ENCODE measurements at places on chromosomes 6 and 20.

GRCh38 chr6:119463081-119463626, 113.6 kb upstream of the MAN1A1 start:
- DNase-seq, result no peak

- no peak for DNase-seq
Measured at GRCh38 chr6:97067045-97067444, 142.5 kb downstream of the KLHL32 start.

GRCh38 chr20:12289465-12289864, 371.8 kb downstream of the BTBD3 start:
- no peak for DNase-seq

- DNase-seq, result peak; percentile 49
Measured at GRCh38 chr6:56927538-56928453, 27.1 kb upstream of the BEND6 start.

DNA sequence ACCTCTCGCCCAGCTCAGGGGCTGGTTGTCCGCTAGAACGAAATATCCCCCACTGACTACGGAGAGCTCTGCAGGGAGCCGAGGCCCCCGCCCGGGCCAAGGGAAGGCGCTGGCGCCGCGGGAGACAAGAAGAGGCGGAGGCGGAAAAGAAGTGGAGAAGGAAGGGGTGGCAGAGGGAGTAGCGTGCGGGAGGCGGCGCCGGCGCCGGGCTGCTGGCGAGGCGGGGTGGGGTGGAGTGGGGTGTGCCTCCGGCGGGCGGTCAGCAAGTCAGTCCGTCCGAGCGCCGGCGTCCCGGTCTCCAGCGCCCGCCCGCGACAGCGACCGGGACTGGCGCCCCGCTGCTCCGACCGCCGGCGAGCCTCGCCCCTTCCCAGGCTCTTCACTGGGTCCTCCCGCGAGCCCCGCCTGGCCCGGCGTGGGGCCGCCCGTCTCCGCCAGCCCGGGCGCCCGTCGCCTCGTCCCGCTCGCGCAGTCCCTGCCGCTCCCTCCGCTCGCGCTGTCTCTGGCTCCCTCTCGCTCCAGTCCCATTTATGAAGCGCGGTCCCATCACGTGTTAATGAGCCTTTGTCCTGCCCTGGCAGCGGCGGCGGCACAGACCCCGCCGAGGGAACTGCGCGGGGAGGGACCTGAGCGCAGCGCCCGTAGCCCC, at the start of gene CNR1:
Gene CNR1, minus strand, starts transcription at position 504 of the 649 bp plus-strand sequence. CDS start 21,073 bp downstream, outside the sequence.
- DNase-seq, result peak; percentile 8

DNA sequence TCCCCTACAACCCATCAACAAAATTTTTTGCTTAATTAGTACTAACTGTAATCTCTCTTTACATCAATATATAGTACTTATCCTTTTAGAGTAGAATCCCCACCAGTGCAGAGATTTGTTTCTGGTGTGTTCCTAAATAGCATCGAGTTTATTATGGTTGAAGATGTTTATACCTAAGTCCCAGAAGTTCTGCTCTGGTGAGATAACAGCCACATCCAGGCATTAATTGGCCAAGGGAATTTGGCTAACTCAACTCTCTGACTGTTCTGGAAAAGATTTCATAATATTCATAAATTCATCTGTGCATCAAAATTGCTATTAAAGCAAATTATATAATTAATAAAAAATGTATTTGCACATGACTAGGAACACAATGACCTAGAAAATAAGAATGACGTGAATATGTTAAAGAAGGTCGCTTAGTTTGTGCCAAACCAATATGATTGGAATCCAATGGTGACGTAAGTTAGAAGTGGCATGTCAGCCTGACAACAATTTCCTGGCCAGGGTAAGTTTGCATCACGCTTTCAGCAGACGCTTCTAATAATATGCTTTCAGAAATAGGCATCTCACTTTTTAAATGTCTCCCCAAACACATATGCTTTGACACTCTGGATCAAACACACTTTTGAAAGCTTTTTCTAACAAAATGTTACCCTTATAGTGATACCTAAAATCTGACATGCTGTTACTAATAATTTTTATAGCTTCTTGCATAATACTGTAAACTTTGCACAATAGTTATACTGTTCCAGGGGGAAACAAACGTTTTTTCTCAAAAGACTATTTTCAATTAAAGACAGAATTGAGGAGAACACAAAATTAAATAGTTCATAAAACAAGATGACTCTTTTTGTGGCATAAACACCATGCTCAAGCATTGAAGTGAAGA, 236.7 kb downstream of the TENT5A start:
- DNase-seq, result peak; percentile 76

GRCh38 chr6:137704802-137705159, 162.3 kb upstream of the TNFAIP3 start:
- DNase-seq, result no peak
